ENCODE measurements at places on chromosomes 5 and 9.
A peak's percentile ranks its signal among the peaks of the same experiment; 100 is the strongest.

DNA sequence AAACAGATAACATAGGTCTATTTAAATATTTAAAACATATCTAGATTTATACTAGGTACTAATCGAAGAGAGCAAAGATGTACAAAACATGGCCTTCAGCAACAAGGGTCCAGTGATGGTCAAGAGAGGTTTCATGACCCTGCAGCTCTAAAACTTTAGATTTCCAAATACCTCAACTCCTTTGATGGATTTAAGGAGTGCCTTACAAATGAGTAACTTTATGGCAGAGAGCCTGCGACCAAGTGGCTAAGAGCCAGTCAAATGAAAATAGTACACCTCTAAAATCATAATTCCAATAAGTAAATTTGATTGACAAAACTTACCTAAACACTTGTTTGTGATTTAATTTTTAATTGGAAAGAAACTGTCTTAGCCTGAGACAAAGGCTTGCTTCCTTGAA, 4.7 kb upstream of the SH3RF2 start:
- DNase-seq: no peak

DNA sequence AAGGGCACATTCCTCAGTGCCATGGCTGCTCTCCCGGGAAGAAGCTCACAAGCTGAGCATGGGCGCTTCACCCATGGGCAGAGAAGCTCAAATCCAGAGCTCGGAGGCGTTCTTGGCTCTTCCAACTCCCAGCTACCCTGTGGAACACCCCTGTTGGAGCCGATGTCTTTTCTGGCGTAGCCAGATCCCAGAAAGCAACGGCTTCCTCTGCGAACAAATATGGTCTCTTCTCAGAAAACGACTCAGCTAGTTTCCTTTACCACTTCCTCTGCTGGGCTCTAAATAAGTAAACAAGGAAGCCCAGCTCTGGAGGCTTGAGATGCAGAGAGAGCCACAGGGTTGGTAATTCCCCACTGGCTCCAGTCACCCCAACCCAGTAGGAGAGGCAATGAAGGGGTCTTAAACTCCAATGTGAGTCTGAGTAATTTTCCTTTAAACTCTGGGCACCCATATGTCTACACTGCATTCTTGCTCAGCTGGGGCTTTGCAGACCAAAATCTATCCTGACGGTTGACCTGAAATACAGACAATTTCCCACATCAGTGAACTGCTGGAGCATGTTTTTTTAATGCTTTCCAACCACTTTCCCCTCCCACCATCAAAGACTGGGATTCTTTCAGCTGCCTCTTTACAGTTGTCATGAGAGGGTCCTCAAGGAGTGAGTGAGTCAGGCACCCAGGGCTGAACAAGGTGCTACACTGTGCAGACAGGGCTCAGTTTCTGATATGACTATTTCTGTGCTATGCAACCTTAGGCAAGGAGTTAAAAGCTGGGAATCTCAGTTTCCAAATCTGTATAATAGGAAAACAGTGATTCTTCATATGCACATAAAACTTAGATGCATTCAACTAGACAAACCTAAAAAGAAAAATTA, at the start of gene LCP2:
TSS of gene LCP2 (minus strand) at position 189 of the 874 bp plus-strand sequence. CDS start at position 23, 166 bp downstream.
- DNase-seq: no peak

- no peak for DNase-seq
These were observed 135.7 kb downstream of the OLFM1 start for GRCh38 chr9:135222881-135223760.

GRCh38 chr5:181088289-181088688, 42.7 kb downstream of the OR2V1 start:
- DNase-seq: no peak

GRCh38 chr9:133825555-133826218, 87.5 kb upstream of the SARDH start:
- DNase-seq: peak; percentile 23

DNA sequence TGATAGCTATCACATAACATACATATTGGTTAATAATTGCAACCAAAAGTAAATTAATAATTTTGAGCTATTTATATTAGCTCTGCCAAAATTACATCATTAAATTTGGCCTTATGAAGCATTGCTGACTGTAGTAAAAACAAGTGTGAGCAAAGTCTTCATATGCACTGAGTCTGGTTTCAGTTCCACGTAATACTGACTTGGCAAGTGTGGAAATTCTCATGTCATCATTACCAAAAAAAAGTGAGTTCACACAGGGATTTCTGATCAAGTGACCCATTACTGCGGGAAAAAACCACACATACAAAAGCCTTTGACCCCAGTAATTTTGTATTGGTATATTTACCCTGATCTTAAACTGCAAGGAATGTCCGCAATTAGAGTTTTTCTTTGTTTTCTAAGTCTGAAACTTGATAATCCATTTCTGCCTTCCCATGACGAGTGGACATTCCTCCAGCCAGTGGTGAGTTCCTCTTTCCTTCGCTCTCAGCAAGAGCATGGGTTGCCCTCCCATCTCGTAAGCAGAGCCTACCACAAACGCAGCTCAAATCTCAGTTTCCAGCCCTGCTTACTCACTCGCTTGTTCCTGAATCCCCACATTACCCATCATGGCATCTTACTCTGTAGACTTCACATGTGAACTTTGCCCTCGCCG, 220.2 kb upstream of the DMRT1 start:
- peak; percentile 44 for DNase-seq

All from epithelial cell of esophagus (primary cell).